ENCODE measurements at places on chromosomes 3 and 15.

GRCh38 chr3:153829606-153830170 is 291.5 kb upstream of the ARHGEF26 start:
- DNase-seq, result no peak

GRCh38 chr3:129521611-129522010 is 6.8 kb upstream of the RHO start:
- no peak for DNase-seq

GRCh38 chr3:171286580-171287249 is 173.5 kb downstream of the TNIK start:
- DNase-seq, result no peak

DNA sequence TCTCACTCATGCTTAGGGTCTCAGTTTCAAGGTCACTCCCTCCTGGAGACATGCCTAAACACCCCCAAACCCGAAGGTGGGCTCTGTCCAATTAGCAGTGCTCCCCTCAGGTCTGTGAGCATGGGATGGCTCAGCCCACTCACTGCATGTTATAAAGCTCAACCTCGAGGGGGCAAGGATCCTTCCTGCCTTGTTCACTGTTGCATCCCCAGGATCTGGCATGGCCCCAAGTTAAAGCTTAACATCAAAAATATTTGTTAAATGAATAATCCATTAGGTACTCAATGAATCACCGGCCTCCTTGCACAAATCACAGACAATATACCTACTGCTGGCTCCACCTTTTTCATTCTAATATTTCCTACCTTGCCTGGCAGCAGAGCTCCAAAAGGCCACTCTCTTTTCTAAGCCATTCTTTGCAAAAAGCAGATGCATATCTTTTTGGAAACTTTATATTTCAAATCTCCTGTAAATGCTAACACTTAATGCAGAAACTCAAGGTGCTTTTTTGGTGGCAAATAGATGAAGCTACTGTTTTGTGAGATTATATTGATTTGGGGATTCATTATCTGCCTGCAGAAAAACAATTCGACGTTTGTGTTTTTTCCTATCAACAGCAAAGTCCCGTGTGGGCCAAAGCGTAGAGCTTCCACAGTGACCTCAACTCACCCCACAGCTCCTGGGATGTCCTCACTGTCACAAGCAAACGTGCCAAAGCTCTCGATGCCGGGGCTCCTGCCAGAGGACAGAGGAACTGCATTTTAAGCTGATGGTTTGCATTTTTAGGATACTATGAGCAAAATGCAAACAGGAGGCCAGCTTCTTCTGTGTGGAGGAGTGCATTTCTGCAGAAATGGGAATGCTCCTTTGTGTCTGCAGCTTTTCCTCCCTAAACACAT is 35.4 kb downstream of the PCOLCE2 start:
- DNase-seq, result no peak
